ENCODE measurements at places on chromosomes 11 and 22.

DNA sequence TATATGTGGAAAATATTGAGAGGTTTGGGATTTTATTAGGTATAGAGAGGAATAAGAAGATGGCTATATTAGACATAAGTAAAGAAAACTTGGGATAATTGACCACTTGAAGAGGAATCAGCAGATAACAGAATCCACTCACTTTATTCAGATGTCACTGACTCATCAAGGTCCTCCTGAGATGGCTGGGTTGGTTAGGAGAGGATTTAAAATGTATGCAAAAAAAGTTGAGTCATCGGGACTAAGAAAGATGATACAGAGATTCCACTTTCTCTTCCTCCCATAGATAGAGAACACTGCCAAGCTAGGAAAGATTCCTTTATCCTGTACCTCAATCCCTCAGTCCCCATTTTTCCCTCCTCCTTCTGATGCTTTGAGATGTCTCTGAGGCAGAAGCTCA, at the start of gene OR6A2:
TSS of gene OR6A2 (minus strand) at position 288 of the 400 bp plus-strand sequence. CDS start 3,981 bp downstream, outside the sequence.
- DNase-seq, result no peak

- no peak for DNase-seq
These were observed 48.3 kb downstream of the FAM83F start for GRCh38 chr22:40043081-40043480.

DNA sequence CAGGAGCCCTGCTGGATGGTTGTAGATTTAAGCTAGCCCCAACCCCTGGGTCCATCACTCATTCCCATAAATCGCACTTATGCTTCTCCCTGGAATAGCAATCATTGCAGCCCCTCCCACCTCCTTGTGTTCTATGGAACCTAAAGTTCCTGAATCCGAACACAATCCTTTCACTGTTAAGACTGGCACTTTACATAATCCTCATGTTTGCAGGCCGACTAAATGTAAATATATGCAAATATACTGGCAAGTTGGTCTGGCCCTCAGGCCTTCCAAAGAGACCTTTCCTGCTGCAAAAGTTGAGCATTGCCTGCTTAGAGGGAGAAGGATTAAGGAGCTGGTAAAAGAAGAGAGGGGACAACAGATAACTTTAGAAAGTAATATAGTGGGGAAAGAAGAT, 892.9 kb downstream of the OPCML start:
- no peak for DNase-seq

GRCh38 chr11:43924112-43924855, 18.2 kb upstream of the C11orf96 start:
- DNase-seq, result no peak

- DNase-seq, result no peak
These were observed 581.9 kb downstream of the BUD13 start for GRCh38 chr11:116190861-116191260.

Data from stimulated activated CD8-positive, alpha-beta memory T cell treated with anti-CD3 and anti-CD28 coated beads, Interleukin-2, amount 100 ng/mL, for 1 hour (primary cell).